ENCODE measurements at places on chromosomes 11 and 22.

DNA sequence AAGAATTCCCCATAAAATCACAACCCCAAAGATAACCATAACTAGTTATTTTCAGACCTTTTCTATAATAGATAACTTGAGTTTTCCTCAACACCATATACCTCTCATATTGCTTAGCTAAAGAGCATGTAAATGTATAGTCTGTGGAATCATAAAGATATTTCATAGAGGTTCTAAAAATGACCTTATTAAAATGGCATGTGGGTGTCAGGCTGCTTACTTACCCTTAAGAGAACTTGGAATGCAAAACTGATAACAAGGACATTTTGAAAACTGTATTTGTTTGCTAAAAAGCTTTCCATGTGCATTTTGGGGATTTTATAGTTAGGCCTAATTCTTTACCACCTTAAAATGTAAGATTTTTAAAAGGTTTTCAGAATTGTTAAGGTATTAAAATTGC, 4.7 kb downstream of the SIK2 start:
- no peak for DNase-seq

- DNase-seq: peak; percentile 85
These were observed 63.7 kb downstream of the PPFIBP2 start for GRCh38 chr11:7577291-7578190.

- DNase-seq: no peak
These were observed 6.7 kb downstream of the ACP2 start for GRCh38 chr11:47241841-47242301.

GRCh38 chr11:12092714-12093113, 17.7 kb upstream of the MICAL2 start:
- no peak for DNase-seq

- no peak for DNase-seq
These were observed 171.9 kb downstream of the SHANK2 start for GRCh38 chr11:71080239-71081097.

GRCh38 chr11:114955923-114956322, 277.6 kb downstream of the NXPE2 start:
- DNase-seq: no peak

GRCh38 chr11:103877221-103877620, 159.2 kb upstream of the DDI1 start:
- no peak for DNase-seq

DNA sequence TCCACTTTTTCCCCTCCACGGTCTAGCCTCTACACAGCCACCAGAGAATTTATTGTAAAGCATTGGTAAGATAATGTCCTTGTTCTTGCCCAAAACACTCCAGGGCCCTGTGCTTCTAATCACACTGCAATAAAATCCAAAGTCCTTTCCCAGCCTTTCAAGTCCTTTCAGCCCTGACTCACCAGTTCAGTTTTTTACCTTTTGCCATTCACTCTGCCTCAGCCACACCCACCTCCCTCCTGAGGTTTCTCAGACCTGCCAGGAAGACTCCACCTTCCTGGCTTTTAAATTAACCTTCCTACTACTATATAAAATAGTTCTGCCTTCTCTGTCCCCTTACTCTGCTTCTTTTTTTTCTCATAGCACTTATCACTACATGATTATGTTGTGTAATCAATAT, 91.0 kb upstream of the ARHGAP32 start:
- DNase-seq: no peak

DNA sequence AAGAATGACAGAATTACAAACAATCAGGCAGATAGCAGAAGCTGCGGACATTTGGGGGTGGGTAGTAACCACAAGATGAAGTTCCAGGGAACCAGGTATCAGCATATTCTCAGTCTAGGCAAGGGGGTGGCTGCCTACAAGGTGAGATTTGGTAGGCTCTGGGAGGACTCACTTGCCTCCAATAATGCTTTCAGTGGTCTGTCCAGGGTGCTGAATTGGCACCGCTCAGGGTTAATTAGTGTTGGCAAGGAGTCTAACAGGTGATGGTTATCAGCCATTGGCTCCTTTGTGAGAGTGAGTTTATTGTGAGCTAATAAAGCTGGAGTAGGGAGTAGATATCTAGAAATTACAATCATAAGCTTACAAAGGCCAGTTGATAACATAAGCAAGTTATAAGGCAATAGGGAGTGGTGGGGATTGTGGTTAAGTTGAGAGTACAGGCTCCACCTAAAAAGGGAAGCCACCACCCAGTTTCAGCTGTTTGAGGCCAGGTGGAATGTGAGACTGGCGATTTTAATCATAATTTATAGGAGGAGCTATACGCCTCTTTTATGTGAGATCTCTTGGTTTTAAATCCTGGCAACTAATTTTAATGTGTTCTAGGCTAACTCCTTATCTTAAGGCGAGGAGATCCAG, 320.5 kb downstream of the MIAT start:
- no peak for DNase-seq

GRCh38 chr11:91129596-91129995, 906.7 kb upstream of the CHORDC1 start:
- no peak for DNase-seq

DNA sequence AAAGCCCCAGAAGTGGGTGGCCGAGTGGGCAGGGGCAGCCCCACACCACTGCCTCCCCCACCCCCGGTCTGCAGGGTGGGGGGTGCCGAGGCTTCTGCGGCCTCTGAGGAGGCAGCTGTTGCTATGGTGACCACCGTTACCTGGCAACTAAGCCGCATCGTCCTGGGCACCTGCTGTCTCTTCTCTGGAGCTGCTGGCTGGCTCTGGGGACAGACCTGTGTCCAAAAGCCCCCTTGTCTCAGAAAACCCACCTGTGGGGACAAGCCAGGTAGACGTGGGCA, 79.9 kb upstream of the PRR5 start:
- no peak for DNase-seq

GRCh38 chr22:37014835-37015586, 4.2 kb downstream of the TST start:
- no peak for DNase-seq

DNA sequence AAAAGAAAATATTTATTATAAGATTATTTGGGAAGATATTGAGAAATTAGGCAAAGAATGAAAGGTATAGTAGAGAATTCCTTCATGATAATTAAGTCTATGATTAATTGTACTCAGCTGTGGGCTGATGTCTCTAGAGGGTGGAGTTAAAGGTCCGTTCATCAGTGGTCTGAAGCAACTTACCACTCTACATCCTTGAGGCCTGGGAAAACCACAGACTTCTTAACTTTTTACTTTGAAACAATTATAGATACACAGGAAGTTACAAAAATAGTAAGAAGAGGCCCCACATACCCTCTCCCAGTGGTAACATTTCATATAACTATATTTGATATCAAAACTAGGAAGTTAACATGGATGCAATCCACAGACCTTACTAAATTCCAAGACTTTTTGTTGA, 167.0 kb upstream of the NECTIN1 start:
- DNase-seq: no peak

DNA sequence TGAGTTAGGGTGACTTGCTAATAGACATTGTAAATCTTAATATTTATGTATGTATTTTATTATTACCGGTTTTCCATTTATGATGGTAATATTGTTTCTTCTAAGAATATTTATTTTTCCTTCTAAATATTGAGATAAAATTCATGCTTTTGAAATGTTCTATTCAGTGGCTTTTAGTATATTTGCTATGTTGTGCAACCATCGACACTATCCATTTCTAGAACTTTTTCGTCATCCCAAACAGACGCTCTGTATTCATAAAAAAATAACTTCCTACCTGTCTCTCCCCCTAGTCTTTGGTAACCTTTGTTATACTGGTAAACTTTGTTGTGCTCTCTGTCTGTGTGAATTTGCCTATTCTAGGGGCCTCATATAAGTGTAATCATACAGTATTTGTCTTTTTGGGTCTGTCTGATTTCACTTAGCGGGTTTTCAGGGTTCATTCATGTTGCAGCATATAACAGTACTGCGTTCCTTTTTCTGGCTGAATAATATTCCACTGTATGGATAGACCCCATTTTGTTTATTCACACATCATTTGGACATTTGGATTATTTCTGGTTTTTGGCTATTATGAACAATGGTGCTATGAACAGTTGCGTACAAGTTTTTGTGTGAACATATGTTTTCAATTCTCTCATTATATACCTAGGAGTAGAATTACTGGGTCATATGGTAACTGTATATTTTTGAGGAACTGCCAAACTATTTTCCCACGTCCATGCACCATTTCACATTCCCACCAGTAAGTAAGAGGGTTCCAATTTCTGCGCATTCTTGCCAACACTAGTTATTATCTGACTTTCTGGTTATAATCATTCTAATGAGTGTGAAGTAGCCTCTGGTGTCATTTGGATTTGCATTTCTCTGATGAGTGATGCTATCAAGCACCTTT, 15.9 kb downstream of the NEAT1 start:
- no peak for DNase-seq

DNA sequence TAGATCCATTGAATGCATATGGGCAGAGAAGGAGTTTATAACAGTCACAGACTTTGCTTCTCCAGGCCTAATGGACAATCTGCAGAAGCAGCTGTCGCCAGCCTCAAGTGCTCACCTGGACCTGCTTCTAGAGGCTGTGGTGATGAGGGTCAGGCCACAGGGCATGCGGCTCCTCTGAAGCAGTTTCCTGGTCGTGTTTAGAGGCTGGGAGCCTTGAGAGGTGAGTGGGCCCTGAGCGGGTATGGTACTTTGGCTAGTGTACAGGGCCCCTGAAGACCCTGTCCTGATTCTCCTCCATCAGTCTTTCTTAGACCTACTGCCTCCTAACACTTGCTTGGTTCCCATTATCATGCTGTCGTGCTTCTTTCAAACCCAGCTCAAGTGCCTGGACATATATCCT, 41.2 kb downstream of the NXPE2 start:
- no peak for DNase-seq

- no peak for DNase-seq
These were observed 680.5 kb upstream of the API5 start for GRCh38 chr11:42631220-42631843.

DNA sequence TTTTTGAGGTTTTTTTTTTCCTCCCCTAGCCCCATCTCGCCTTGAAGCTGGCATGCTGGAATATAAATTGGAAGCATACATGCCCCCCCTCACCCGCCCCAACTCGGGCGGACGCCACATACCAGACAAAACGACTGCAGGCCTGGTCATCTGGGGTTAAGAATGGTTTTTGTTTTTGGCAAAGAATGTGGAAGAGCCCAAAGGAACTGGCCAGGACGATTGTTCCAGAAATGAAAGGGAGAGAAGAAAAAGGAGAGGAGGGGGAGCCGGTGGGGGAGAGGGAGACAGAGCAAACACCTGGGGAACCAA, 25.0 kb downstream of the MN1 start:
- no peak for DNase-seq

DNA sequence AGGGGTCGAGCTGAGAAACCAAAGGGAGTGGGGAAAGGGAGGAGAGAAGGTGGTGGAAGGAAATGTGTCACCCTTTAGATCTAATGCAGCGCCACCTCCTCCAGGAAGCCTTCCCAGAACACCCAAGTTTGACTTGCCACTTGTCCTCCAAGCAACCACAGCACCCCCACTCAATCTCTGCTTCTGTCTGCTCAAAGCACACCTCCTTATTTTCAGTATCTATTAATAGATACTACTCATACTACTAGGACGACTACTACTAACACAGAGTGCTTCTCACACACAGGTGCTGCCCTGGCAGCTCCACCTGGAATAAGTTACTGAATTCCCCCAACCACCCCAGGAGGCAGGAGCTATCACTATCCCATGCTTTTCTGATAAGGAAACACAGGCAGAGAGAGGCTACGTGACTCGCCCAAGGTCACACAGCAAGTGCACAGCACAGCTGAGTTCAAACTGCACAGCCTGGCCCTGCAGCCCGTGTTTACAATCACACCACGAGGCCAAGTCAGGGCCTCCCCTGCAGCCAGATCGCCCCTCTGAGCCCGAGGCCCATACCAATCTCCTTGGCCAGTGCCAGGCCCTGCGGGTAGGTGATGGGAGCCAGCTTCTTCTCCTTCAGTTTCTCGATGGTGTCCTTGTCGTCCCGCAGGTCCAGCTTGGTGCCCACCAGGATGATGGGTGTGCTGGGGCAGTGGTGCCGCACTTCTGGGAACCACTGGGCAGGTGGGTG, 13.2 kb downstream of the RAC2 start:
- no peak for DNase-seq

GRCh38 chr11:2094354-2095197, 44.6 kb downstream of the IGF2 start:
- DNase-seq: no peak

DNA sequence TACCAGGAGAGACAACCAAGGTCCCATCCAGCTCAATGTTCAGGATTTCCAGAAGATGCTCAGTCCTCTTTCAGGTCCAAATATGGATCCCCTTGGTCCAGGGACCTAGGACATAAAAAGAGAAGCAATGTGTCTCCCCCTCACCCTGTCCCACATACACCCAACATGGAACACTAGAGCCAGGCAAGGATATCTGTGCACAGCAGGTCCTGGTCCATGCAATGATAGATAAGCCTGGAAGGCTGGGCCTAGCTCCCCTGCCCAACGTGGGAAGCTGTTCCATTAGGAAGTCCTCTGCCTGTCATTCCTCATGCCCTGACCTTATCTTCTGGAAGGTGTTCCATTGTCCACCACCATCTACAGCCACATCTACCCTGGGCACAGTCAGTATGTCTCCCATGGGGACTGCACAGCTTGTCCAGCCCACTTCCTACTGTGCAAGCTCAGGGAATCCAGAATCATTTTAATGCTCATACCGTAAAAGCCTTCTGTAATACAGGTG, 1434.8 kb downstream of the TBC1D22A start:
- DNase-seq: peak; percentile 16

- peak; percentile 52 for DNase-seq
These were observed at the start of gene SLC22A6 for GRCh38 chr11:62984451-62984991. Gene SLC22A6 (minus strand): TSS chr11:62984967. CDS start chr11:62984690, 277 bp downstream.

GRCh38 chr11:74755395-74755995, 6.8 kb downstream of the RNF169 start:
- no peak for DNase-seq

DNA sequence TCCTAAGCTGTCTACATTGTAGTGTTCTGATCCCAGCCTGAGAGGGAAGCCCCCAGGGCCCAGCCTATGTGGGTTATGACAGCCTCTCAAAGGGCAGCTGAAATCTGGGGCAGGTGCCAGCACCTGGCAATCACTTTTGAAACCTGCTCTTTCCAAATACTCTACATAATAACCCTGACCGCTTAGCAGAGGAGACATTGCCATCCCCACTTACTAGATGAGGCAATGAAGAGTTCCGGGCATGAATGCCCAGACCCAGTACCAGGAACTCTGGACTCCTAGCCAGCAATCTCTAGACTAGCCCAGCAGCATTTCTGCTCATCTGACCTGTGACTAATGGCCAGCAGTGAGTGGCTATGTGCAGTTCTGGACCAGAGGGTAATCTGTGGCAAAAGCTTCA, 412.4 kb upstream of the CADM1 start:
- DNase-seq: no peak

GRCh38 chr11:31757260-31757835, 53.8 kb downstream of the PAX6 start:
- DNase-seq: no peak

- DNase-seq: no peak
These were observed 29.9 kb upstream of the RAPSN start for GRCh38 chr11:47478651-47479329.

DNA sequence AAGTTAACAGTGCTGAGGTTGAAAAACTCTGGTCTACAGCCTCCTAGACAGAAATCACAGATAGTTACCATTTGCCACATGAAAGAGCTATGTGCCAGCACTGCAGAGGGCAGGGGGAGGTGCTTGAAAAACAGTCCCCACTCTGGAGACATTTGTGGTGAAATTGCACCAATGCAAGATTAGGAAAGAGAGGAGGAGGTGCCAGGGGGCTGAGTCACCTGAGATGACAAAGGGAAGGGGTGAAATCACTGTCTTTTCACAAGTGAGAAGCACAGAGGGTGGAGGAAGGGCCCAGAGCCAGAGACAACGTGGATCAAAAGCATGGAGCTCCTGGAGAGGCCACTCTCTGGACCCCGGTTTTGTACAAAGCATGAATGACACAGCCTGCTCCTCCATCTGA, 196.3 kb downstream of the BUD13 start:
- no peak for DNase-seq

Measured in coronary artery (tissue), 2 donors.